ENCODE measurements at places on chromosomes 12 and 14.

- no peak for DNase-seq
These were observed 1026.6 kb upstream of the TMEM132C start for GRCh38 chr12:127240249-127240929.

GRCh38 chr12:126404293-126404881 lies 1339.2 kb downstream of the AACS start:
- DNase-seq = no peak

GRCh38 chr12:77060883-77061240 lies 4.5 kb downstream of the E2F7 start:
- DNase-seq = no peak

DNA sequence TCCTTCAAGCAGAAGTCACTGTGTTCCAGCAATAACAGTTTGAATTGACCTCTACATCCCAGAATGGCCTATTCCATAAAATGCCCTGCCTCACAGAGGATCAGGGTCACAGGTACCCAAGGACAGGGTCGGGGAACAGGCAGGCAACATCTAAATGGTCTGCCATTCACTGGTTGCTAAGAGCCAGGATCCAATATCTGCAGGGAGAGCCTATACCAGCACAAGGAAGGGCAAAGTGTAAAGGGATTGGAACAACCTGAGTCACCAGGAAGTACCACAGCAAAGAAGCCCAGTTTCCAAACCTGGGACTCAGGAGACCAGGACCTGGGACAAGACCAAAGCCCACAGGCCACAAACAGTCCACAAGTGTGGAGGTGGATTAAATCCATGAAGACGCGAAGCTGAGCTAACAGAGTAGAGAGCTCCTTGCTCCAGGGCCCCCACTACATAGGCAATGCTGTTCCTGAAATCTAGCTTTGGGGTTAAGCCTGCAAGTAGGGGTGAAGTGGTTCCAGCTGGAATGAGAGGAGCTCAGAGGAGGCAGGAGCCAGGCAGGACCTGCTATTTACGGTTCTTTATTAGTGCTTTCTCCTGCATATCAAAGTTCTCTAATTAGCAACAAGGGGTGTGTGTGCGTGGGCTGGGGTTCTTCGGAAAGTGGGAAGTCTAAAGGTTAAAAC lies 274.3 kb downstream of the BCL11B start:
- no peak for DNase-seq

DNA sequence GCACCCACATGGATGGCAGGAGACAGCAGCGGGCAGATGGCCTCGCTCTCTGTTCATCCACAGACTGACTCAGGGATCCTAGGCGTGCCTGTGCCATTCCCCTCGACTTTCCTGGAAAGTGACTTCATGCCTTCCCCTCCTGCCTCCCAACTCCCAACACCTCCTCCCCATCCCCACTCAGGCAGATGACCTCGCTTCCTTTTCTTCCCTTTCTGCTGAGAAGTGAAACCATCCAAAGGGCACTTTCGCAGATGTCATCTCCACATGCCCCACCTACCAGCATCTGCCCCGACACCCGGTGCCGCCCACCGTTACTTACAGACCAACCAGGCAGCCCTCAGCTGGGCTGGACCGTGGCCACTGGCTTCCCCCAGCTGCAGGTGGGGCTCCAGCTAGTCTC lies 29.6 kb downstream of the BEGAIN start:
- peak; percentile 5 for DNase-seq

DNA sequence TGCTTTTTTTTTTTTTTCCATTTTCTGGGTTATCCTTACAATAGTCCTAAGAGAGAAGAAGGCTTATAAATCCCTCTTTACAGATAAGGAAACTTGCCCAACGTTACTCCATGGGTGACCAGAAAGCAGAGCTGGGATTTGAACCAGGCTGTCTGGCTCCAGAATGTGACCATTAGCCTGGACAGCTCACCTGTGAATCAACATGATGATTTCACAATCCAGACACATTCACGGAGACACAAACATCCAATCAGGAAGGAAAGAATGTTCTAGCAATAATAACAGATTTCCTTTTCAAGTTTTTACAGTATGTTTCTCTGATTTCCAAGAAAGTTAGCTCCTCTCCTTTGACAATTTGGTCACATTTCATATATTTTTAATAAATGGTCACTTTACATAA lies 118.3 kb downstream of the GALC start:
- DNase-seq = no peak

DNA sequence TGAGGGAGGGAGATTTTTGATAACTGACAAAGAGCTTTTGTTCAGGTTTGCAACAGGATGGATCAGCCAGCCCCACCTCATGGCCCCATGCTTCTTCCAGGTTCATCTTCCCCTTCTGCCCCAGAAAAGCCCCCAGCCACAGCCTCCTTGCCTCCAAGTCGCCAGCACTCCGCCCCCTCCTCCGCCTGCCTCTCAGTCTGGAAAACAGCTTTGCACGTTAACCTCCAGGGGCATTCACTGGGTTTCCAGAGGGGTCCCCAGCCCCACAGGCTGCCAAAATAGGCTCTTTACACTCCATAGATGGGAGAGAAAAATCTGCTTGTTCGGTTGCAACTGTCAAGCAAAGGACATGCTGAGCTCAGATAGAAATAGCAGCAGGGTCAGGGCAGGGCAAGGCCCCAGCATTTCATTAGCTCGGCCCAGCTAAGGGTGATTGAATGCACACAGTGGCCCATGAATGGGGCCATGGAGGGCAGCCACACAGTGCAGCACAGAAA lies 253.6 kb downstream of the ZFP36L1 start:
- DNase-seq = no peak

- DNase-seq = no peak
These were observed 42.9 kb downstream of the TRIP11 start for GRCh38 chr14:91996948-91997371.

GRCh38 chr14:100147181-100147631 lies 12.2 kb downstream of the DEGS2 start:
- DNase-seq = no peak

DNA sequence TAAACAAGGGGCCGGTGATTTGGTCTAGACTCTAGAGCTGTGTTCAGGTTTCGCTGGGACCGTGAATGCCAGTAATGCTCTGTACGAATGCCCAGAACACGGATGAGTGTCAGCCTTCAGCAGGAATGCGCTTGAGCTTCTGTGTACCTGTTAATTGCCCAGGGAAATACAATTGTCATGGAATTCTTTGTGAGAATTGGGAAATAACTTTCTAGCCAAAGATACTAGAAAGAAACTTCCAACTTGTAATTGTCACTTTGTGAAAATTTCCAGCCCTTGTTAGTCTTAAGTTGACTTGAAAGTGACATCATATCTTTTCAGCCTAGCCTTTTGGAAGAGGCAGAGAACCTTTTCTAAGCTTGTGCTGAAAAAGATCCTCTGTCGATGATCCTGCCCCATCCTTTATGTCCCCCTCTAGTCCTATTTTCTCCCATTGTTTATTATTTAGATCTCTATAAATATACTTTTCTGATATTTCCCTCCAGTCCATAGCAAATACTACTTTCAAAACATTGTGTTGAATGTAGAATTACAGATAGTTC lies 2.7 kb downstream of the CHST11 start:
- DNase-seq = no peak

DNA sequence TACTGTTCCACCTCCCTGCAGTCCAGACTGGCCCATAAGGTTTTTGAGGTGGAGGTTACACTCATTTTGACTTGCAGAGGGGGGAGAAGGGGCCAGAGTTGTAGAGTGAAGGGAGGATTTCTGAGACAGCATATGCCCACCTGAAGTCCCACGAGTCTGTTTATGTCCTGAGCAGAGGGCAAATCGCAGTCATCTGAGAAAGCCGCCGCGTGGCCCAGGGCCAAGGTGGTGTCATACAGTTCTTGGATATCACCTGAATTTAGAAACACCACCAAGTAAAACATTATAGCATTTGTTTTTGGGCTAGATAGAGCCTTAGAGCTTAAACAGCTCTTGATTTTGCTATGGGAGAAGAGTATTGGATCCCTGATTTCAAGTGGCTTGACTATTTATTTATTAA lies 30.9 kb downstream of the TDG start:
- DNase-seq = no peak

DNA sequence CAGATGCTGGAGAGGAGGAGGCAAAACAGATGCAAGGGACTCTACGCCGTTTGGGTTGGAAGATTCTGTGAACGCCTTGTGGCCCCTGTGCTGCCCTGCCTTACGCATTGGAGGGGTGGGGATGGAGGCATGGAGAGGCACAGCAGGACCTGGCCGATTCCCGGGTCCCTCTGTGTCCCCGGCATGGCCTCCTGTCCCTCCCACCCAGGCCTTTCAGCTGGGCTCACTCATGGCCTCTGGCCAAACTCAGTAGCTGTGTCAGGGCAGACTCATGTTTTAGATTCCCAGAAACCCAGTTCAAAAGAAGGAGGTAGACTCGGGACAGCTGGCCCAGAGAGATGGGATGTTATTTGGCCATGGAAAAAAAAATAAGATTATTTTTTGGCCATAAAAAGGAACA lies 40.1 kb downstream of the TESC start:
- DNase-seq = no peak
